ENCODE measurements at places on chromosomes 1 and 21.
A peak's percentile ranks its signal among the peaks of the same experiment; 100 is the strongest.

- DNase-seq = no peak
Measured at GRCh38 chr1:54247863-54248515, 48.0 kb downstream of the MRPL37 start.

DNA sequence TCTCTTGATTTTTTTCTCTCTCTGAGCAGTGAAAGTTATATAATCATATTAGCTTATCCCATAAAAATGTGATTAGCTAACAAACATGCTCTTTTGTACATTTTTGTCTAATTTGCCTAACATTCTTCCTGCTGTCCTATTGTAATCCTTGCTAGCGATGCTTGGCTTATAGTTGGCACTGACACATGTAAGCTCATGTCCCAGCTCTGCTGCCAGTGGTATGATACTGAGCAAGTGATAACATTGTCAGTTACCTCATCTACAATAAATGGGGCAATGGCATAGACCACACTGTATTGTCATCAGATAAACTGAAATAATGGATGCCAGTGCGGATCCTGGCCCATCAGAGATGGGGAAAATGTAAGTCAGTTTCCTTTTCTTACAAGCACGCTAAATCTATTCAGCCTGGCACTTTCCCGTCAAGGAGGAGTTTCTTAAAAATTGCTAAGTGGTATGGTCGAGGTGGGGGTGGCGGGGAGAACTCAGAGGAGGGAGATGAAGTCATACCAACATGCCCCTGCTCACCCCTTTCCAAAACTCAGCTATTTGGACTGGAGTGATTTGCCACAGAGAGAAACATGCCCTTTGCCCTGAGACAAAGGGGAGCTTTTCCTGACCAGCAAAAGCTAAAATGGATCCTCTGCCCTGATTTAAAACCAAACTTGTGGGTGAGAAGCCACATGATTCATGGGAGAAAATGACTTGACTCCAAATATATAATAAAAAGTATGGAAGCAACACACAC, 1.3 kb downstream of the FYB2 start:
- no peak for DNase-seq

DNA sequence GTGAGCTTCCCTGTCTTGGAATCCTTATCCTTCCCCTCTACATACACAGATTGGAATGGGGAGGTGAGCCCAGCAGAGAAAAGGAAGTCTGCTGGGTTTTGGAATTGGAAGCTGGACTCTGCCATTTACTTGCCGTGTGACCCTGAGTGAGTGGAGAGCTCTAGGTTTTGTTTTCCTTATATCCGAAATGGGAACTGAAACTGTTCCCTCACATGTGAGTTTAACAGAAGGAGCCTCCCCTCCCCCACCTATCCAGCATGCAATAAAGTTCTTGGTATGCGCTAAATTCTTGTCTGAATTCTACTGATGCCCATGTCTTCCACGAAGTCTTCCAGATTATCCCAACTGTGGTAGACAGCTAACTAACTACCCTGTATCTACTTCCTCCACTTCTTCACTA, 58.7 kb downstream of the NENF start:
- no peak for DNase-seq

GRCh38 chr1:234842726-234843641, 233.0 kb upstream of the IRF2BP2 start:
- DNase-seq = no peak

- no peak for DNase-seq
Measured at GRCh38 chr21:15659753-15660422, 69.9 kb upstream of the USP25 start.

DNA sequence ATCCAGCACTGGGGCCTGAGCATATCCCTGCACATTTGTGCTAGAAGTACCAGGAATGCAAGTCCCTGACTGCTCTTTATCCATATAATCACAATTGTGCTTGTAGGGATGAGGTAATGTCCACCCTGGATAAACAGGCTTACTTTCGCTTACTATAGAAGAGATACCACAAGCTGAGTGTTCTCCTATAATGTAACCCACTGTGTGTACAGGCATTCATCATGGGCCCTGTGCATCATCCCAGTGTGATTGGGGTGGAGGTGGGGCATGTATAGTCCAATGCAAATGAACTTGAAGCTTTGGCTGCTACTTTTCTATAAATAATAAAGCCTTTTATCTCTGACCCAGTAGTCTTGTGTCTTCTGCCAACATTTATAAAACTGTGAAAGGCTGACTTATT, 69.3 kb downstream of the MAN1A2 start:
- DNase-seq = no peak

DNA sequence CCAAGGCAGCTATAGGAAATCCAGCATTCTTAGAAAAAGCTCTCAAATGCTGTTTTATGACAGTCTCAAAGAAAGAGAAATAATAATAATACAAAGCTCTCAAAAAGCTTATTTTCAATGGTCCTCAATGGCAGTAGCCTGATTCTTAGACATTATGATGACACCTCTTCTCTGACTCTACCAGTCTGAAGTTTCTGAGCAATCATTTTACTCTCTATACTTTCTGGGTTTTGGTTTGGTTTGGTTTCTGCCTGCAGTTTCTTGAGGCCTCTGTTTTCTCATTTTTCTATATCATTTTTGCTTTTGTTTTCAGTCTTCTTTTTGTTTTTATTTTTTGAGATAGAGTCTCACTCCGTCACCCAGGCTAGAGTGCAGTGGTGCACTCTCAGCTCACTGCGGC, 50.2 kb upstream of the TBX15 start:
- DNase-seq = no peak

GRCh38 chr1:18786149-18786548, 73.3 kb downstream of the TAS1R2 start:
- DNase-seq = no peak

- no peak for DNase-seq
Measured at GRCh38 chr1:108708691-108709660, 3.7 kb upstream of the FNDC7 start.

- DNase-seq = no peak
Measured at GRCh38 chr1:32991819-32992488, 27.3 kb upstream of the RNF19B start.

DNA sequence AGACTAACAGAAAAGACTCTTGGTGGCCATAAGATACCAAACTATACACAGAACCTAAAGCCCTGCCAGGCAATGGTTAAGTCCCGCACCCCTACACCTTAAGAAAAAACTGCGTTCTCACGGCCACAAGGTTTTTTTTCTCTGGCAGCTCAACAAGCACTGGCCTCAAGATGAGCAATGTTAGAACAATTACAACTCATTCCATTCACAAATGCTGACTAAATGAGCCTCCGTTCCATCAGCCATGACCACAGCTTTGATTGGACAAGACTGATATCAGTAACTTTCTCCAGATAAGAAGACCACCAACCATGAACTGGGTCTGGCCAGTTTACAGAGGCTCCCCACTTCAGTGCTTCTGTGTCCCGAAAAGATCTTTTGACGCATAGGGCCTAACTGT, 31.9 kb downstream of the SEC16B start:
- DNase-seq = no peak

GRCh38 chr1:243831463-243831862, 18.6 kb downstream of the AKT3 start:
- DNase-seq = no peak

- no peak for DNase-seq
Measured at GRCh38 chr1:109622895-109623294, 3.3 kb downstream of the AMPD2 start.

DNA sequence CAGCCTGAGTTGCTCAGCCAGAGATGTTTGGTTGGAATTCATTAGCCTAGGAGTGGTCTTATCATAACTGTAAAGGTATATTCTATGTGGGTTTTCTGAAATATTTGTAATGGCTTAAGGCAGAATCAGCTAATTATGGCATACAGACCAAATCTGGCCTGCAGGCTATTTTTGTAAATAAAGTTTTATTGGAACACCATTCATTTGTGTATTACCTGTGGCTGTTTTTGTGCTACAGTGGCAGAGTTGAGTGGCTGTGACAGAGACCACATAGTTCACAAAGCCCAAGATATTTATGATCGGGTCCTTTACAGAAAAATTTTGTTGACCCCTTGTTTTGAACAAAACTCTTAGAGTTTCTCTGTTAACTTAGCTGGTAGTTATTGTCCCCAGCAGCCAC, 7.4 kb upstream of the DDOST start:
- DNase-seq = no peak

DNA sequence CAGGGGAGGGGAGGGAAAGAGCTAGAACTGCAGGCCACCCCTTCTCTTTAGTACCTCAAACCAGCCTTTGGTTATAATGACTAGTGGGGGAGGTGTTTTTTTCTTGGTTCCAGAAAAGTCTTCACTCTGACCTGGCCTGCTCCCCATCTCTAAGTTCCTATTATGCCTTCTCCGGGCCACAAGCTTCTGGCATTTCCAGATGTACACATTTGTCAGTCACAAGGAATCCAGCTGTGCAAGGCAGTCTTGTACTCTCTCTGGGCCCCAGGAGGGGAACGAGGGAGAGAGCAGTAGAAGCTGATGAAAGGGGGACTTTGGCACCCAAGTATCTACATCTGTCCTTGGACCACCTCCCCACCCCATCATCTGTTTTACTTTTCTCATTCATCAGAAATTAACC, 2.7 kb upstream of the FALEC start:
- DNase-seq = no peak

GRCh38 chr1:17264470-17264869, 15.6 kb downstream of the PADI3 start:
- no peak for DNase-seq

- peak; percentile 68 for DNase-seq
Measured at GRCh38 chr1:205519541-205520131, 15.2 kb downstream of the CDK18 start.

- no peak for DNase-seq
Measured at GRCh38 chr1:82969340-82969739, 1029.6 kb downstream of the TTLL7 start.

DNA sequence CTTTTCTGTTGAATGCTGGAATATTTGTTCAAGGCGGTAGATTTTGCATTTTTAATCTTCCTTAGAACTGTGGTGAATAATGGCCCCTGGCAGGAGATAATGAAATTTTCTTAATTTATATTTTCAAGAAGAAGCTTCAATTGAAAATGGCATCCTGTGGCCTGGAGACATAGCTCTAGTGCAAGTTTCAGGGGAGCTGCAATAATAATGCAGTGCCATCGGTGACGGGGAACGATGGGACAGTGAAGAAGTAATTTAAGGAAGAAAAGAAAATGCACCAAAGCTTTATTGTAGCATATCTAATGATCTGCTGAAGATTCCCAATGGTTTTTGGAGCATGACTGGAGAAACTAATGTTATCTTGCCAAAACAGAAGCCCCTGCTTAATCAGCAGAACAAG, 128.4 kb downstream of the ADGRL2 start:
- no peak for DNase-seq

- DNase-seq = no peak
Measured at GRCh38 chr1:190963321-190963720, 485.7 kb upstream of the BRINP3 start.

- DNase-seq = no peak
Measured at GRCh38 chr1:52420713-52421112, 16.3 kb downstream of the PRPF38A start.

GRCh38 chr1:119787776-119788175, 19.1 kb upstream of the HMGCS2 start:
- no peak for DNase-seq

- DNase-seq = no peak
Measured at GRCh38 chr1:56453016-56453415, 126.3 kb downstream of the PLPP3 start.

Measured in occipital lobe (tissue), 3 donors.